Activated CD8-positive, alpha-beta memory T cell treated with anti-CD3 and anti-CD28 coated beads, Interleukin-2, amount 50 U/mL, for 4 hours (primary cell): ENCODE measurements at places on chromosomes 13 and 19.

DNA sequence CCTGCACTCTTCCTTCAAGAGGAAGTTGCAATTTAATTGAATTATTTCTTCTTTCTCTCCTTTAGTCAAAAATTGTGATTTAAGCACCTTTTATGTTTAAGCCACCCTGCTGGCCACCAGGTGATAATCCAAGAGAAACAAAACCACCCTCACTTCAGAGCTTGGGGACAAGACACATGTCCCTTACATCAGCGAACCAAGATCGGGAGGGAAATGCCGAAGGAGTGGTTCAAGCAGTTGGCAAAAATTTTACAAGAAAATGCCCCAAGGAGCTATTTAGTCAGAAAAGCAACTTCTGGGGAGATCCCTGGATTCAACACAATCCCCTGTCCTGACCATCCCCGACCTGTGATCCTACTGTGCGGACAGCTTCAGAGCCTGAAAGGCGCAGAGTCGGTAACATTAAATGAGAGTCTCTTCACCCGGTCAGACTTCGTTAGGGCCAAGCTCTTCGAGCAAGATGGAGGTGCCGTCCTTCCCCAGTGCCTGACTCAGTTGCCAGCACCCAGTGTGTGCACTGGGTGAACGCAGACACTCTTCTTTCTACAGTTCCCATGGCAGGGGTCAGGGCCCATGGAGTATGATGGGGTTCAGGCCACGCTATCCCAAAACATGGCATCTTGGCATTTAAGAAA lies 78.6 kb upstream of the TM9SF2 start:
- no peak for DNase-seq

- no peak for DNase-seq
Observed at GRCh38 chr19:36665832-36666231, 805 bp downstream of the ZNF461 start.

GRCh38 chr13:86569119-86569518 lies 769.9 kb upstream of the SLITRK6 start:
- DNase-seq = no peak

DNA sequence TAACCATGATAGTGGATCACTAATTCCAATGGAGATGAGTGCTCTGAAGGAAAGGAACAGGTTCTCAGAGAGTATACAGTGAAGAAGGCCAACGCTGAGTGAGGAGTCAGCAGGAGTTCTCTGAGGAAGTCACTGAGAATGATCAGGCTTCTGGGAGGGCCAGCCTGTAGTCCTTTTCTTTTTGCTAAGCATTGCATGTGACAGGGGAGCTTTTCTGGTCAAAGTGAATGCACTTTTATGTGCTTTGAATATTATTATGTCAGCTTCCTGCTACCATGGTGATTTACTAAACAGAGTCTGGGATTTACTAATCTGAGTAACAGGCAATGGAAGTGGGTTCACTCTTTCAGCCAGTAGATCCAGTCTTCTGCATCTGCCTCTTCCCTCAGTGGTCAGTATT lies 81.1 kb upstream of the SERP2 start:
- no peak for DNase-seq

GRCh38 chr13:112447306-112447705 lies 71.2 kb downstream of the SPACA7 start:
- no peak for DNase-seq

GRCh38 chr13:69997061-69997460 lies 110.6 kb upstream of the ATXN8OS start:
- DNase-seq = no peak

- no peak for DNase-seq
Observed at GRCh38 chr13:94534166-94534565, 54.7 kb upstream of the DCT start.

DNA sequence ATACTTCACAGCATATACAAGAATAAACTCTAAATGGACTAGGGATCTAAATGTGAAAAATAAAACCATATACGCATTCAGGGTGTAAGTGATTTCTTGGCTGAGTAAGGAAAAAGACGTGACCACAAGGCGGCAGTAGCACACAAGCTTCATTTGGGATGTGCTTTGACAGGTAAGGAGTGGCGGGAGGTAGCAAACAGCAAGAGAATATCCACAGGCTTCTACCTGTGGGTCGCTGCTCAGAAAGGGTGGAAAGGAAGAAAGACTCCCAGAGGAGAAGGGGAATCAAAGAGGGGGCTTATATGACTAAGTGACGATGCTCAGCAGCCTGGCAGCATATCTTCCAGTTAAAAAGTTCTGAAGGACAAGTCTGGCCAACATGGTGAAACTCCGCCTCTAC lies 2.5 kb upstream of the ZNF121 start:
- DNase-seq = peak; percentile 77

GRCh38 chr19:18999016-18999758 lies 34.1 kb downstream of the SUGP2 start:
- DNase-seq = no peak

DNA sequence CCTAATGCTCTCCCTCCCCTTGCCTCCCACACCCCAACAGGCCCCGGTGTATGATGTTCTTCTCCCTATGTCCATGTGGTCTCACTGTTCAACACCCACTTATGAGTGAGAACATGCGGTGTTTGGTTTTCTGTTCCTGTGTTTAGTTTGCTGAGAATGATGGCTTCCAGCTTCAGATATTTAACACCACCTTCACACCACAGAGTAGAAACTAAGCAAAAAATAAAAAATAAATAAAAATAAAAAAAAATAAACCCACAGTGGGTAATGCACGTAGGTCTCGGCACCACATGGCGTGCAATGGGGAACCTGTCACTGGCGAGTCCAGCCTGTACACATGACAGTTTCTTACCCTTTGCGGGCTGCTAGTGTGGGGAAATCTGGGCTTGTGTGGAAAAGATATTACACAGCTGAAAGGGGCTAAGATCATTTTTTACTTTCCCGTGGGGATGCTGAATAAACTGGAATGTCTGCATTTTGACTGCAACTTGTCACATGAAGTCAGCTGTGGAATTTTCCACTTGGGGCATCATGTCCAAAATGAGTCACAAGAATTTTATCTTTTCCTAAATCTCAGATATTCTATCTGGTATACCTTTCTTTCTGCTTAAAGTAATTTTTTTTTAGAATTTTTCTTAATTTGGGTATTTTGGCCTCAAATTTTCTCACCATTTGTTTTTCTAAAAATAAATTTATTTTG lies 170.5 kb downstream of the IRS2 start:
- no peak for DNase-seq

- no peak for DNase-seq
Observed at GRCh38 chr13:58855283-58855682, 1223.7 kb downstream of the PCDH17 start.

- DNase-seq = no peak
Observed at GRCh38 chr13:105957769-105958438, 577.6 kb downstream of the EFNB2 start.

GRCh38 chr13:68128297-68128915 lies 898.3 kb upstream of the PCDH9 start:
- DNase-seq = no peak

- no peak for DNase-seq
Observed at GRCh38 chr13:80157261-80157932, 183.5 kb downstream of the SPRY2 start.

DNA sequence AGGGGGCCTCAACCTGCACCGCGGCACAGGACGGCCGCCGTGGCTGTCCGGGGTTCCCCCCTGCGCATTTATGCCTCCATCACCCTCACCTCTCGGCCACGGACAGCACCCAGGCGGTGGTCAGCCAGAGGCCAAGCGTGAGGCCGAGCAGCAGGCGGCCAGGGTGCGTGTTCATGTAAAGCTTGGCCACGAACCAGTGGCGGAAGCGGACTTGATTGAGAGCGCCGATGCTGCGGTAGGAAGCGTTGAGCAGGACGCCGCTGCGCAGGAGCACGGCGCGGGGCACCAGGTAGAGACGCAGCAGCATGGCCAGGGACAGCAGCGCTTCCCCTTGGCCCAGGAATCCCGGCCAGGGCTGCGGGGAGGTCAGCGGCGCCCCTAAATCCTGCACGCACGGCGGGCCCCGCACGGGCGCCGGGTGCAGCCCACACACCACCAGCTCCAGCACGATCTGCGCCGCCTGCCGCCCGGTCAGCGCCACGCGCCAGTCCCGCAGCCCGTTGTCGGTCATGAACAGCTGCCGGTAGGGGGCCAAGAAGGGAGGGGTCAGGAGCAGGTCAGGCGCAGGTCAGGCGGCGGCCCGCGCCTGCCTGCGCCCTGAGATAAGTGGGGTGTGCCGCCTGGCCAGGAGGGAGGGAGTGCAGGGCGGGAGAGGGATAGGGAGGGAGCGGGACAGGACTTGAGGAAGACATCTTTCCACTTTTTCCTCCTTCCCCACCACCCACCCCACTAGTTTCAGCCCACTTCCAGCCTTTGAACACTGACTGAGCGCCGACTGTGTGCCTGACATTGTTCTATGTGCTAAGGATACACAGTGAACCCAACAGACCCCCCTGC lies 6.5 kb downstream of the KCNN4 start:
- no peak for DNase-seq

- DNase-seq = no peak
Observed at GRCh38 chr13:114077933-114078325, 54.5 kb downstream of the RASA3 start.

- DNase-seq = no peak
Observed at GRCh38 chr13:106354961-106355360, 180.5 kb downstream of the EFNB2 start.

GRCh38 chr19:54339646-54340358 lies 840 bp upstream of the LILRA4 start:
- DNase-seq = no peak

DNA sequence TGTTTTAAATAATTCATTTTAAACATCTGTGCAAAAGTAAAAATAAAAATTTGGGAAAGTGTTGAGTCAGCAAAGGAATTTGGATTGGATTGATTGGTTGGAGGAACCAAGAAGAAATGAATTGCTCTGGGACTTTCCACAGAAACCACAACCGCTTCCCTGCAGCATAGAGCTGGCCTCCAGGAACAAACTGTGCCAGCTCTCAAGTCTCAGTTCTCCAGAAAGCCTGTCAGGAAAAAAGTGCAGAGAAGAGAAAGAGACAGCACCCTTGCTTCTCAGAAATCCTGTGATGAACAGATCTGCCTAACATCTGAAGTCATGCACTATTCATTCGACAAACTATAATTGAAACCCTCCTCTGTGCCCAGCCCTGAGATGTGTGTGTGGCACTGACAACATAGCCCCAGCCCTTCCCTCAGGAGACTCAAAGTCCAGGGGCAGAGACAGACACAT lies 14.8 kb downstream of the LYPD3 start:
- DNase-seq = no peak

DNA sequence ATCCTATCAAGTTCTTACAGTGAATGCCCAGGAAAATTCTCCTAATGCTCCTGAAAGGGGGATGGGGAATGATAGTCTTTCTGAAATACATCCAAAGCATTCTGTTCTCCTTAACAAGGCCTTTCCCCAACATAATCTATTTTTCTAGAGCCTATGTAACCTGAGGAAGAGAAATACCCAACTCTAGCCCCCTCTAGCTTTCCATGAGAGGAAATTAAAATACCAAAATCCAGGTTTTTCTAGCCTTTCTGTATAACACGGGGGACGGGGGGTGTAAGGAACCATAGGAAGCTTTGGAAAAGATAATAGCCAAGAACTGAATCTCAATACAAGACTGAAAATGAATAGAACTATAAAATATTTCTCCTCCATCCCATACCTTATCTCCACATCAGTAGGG lies 815.9 kb downstream of the SLITRK6 start:
- DNase-seq = no peak

- DNase-seq = no peak
Observed at GRCh38 chr13:112209711-112210110, 142.8 kb downstream of the SOX1 start.

GRCh38 chr19:38247126-38247525 lies 9.0 kb downstream of the PPP1R14A start:
- no peak for DNase-seq

DNA sequence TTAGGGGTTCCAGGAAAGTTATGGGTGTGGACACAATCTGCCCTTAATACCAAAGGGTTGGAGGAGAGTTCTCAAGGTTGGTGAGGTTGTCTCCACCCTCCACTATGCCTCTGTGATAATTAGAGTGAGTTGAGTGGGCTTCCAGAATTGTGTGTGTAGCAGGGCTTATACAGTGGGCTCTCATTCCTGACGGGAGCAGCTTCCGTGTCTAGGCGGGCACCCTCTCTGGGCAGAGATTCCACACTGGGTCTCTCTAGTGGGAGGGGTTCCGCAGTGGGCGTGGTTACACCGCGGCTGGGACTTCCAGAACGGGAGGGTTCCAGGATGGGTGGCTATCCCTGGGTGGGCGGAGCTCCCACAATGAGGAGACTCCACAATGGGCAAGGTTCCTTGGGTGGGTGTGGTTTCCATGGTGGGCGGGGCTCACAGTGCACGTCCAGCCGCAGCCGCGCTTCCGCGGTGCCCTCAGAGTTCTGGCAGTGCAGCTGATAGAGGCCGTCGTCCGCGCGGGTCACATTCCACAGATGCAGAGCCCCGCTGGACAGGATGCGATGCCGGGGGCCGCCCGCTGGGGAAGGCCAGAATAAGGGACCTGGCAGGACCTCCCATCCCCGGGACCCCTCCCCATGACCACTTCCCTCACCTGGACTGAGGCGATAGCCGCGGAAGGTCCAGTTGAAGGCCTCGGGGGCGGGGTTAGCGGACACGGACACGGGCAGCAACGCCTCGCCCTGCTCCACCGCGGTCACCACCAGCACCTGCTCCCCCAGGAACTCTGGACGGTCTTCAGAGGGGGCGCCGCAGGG lies 8.4 kb downstream of the NPHS1 start:
- DNase-seq = no peak

DNA sequence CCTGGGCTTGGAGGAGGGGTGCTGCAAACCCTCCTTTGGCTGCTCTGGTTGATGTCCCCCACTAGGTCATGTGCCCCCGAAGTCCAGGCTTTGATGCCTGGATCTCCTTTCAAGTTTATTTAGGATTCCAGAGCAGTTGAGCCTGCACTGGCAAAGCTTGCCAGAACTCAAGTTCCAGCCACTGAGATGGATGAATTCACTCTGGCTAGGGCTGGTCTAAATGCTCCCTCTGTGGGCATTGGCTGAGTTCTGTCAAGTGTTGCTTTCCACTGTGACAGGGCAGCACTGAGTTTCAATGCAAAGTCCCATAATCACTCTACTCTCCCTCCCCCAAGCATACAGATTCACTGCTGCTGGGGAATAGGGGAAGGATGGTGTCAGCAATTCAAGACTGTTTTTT lies 17.8 kb upstream of the LMO7 start:
- DNase-seq = no peak

- DNase-seq = no peak
Observed at GRCh38 chr19:37692956-37693620, 26.5 kb downstream of the ZNF607 start.

DNA sequence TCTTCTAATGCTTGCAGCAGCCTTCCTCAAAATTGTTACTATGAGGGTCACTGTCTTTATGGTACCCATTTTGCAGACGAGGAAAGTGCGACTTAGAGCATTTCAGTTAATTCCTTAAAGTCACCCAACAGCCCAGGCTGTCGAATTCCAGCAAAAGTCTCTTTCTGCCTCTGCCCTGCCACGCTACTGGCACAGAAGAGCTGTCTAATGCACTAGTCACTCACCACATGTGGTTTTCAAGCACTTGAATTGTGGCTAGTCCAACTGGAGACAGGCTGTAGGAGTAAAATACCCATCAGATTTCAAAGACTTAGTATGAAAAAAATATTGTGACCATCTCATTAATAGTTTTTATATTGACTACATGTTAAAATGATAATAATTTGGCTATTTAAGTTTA lies 1.7 kb downstream of the FPR1 start:
- no peak for DNase-seq

- DNase-seq = no peak
Observed at GRCh38 chr13:23868521-23868920, 20.7 kb downstream of the MIPEP start.

- DNase-seq = no peak
Observed at GRCh38 chr13:69903081-69903480, 204.5 kb upstream of the ATXN8OS start.
